Fibroblast of skin of back (primary cell): ENCODE measurements at places on chromosomes 2 and 18.

DNA sequence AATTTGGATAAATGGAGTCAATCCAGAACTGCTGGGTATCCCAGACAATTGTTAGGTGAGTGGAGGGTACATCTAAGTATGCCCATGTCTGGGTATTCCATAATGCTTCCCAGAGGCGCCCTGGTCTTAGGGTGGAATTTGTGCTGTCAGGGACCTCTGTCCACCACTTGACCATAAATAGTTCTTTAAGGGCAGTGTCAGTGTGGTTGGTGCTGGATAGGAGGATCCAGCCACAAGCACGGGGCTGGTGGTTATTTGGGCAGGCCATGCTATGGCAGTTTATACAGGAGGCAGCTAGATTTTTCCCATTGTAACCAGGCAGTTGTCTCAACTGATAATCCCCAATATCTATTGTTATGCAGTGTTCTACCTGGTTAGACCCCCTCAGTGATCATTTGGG, 104.4 kb upstream of the B3GNT2 start:
- DNase-seq = no peak

- DNase-seq = no peak
Observed at GRCh38 chr2:151556121-151556520, 146.4 kb downstream of the RIF1 start.

GRCh38 chr2:42618972-42619371, 50.5 kb downstream of the MTA3 start:
- peak; percentile 74 for DNase-seq

GRCh38 chr2:37784071-37784758, 112.8 kb upstream of the CDC42EP3 start:
- no peak for DNase-seq
